IPS DF 6.9 (cell line): ENCODE measurements at places on chromosomes 2 and 18.

- DNase-seq: no peak
These were observed 413.6 kb downstream of the CDH2 start for GRCh38 chr18:27763341-27763740.

GRCh38 chr2:239137165-239137897, 263.5 kb downstream of the HDAC4 start:
- DNase-seq: no peak

GRCh38 chr2:230591850-230592249, 120.8 kb upstream of the CAB39 start:
- no peak for DNase-seq

GRCh38 chr18:2854875-2855274, 8.1 kb downstream of the EMILIN2 start:
- DNase-seq: no peak

- DNase-seq: no peak
These were observed 11.3 kb upstream of the EXOC6B start for GRCh38 chr2:72837171-72837570.
